Esophagus squamous epithelium (tissue), 5 donors: ENCODE measurements at places on chromosomes 12 and 14.

- DNase-seq: no peak
These were observed 72.9 kb upstream of the LTA4H start for GRCh38 chr12:96108321-96108720.

DNA sequence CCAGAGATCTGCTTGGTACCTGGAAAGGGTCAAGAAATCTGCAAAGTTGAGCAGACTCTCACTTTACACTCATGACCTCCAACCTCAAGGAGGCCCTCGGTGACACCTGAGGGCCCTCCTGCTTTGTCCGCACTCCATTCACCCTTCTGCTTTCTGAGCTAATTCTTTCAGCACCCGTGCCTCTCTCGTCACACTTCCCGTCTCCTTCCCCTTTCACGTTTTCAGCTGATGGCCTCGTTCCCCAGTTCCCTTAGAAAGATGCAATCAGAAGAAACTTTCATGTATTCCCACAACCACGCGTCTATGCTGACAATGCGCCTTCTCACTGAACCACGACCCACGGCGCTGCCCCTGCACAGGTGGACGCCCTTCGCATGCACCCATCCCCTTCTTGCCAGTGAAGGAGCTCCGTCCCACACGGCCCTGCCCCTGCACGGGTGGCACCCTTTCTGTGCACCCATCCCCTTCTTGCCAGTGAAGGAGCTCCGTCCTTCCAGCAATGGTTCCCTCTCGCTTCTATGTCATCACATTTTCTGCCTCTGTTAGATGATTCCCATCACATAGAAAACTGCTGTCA, 340.1 kb upstream of the FKBP4 start:
- DNase-seq: no peak

DNA sequence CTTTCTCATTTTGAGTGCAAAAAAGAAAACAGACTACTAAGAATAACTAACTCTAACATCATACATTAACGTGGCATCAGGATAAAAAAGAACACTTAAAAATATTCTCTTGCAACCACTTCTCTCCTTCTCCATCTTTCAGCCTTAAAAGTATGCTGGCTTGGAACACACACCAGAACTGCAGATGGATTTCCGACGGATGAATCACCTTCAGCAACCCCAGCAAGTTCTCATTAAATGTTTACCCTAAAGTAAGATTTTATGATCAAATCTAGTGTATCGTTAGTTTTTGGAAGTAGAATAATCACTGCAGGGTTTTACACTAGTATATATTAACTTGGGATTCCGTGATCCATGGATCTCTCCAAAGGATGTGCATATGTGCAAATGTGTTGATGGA, 1.2 kb downstream of the NEK9 start:
- no peak for DNase-seq

GRCh38 chr12:3431686-3432085, 59.3 kb upstream of the PRMT8 start:
- no peak for DNase-seq

GRCh38 chr12:1108276-1108675, 117.3 kb downstream of the ERC1 start:
- no peak for DNase-seq

- no peak for DNase-seq
These were observed 357.5 kb downstream of the FSCB start for GRCh38 chr14:44149597-44149996.

GRCh38 chr12:32476446-32476845, 77.1 kb downstream of the FGD4 start:
- DNase-seq: no peak

DNA sequence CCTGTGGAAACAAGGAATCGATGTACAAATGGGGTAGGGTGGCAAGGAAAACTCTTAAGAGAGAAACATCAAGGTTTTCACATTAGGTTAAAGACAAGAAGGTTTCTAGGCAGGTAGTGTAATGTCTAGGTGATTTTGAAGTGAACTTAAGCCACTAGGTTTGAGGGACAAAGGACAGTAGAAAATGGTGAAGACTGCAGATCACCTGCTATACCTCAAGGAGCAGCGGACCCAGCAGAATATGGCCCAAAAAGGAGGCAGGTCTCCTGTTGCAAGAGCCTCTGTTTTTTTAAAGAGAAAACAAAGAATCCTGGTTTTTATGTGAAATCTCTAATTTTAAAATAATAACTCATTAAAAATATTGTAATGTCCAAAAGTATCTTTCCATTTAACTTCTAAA, 178.1 kb downstream of the ACSS3 start:
- DNase-seq: no peak

DNA sequence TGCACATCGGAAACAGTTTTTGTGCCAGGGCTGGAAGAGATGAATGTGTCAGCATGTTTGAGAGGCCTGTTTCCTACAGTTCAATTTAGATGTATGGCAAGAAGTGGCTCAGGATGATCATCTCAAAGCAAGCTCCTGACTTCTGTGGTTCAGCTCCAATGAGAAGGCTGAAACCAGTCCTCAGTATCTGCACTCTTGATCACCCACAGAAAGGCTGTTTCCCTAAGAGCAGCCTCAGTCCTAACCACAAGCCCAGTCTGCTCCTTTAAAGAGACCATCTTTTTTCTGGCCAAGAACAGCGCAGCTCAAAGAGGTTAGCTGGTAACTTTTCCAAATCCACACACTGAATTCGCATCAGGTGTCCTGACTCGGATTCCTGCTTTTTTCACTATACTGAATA, 19.2 kb downstream of the CSRP2 start:
- no peak for DNase-seq

DNA sequence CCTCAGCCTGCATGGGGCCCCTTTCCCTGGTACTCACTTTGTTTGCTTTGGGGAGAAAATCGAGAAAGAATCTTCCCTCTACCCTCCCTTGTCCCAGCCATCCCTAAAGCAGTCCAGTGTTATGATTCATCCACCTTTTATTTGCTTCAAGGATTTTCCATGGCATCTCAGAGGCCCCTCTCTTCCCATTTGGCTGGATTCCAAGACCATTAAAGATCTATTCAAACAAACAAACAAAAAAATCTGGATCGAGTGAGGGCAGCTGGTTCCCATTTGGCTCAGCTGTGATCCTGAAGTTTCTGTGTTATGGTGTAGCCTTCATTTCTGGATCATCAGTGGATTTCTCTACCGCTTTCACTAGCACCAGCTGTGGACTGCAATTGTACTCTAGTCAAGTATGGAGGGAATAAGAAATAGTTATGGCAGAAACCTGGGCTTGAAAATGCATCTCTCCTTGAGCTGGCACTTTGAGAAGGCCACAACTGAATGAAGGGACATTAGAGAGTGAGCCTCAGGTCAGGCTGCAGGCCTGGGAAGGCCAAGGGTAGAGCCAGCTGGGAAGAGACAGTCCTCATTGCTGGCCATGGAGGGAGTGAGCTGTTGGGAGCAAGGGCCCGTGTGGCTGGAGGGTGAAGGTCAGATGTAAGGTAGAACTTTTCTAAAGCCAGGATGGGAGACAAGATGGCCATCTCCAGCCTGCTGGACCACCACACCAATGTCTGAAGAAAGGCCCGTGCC, 13.7 kb downstream of the KRT71 start:
- no peak for DNase-seq

GRCh38 chr12:32398816-32399369, 465 bp upstream of the FGD4 start:
- DNase-seq: no peak

GRCh38 chr12:64122154-64122553, 99.9 kb downstream of the KICS2 start:
- DNase-seq: no peak

DNA sequence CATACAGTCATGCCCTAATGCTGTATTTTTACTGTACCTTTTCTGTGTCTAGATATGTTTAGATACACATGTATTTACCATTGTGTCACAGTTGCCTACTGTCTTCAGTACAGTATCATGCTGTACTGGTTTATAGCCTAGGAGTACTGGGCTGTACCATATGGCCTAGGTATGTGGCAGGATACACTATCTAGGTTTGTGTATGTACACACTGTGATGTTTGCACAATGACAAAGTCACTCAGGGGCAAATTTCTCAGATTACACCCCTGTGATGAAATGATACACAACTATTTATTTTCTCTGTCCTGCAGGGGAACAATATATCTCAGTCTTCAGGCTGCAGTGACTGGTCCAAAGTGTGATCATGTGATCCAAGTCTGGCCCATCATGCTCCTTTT, 1076.1 kb downstream of the VRK1 start:
- DNase-seq: no peak

DNA sequence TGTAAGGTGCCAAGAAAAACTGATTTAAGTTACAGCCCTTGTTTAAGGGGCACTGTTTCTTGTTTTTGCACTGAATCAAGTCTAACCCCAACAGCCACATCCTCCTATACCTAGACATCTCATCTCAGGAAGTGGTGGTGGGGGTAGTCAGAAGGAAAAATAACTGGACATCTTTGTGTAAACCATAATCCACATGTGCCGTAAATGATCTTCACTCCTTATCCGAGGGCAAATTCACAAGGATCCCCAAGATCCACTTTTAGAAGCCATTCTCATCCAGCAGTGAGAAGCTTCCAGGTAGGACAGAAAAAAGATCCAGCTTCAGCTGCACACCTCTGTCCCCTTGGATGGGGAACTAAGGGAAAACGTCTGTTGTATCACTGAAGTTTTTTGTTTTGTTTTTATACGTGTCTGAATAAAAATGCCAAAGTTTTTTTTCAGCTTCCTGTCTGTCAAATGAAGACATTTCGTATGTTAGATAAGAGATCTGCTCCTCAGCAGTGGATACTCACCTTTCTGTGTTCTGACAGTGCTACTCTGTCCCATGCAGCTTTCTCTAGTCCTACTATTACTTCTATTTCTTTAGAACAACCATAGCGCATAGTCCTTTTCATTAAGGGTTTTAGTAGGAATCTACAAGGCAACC, 1.2 kb upstream of the PA2G4 start:
- no peak for DNase-seq

DNA sequence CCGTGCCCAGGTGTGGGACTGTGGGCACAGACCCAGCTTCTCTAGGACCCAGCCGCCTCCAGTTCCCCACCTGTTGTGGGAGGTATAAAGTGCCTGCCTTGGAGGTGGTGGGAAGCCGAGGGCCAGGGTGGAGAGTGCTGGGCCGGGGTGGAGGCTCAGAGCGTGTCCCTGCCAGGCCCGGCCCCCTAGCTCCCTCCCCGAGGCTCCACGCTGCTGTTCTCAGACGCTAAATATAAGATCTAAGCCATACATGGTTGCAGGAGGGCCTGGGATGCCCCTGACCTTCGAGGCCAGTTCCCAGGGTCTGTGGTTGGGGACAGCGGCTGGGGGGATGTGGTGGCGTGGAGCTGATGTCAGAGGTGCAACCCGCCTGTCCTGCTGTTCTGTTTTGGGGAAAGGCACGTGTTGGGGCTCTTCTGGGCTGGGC, 10.8 kb downstream of the INF2 start:
- DNase-seq: no peak

GRCh38 chr12:119363037-119363436, 28.5 kb downstream of the CCDC60 start:
- no peak for DNase-seq

DNA sequence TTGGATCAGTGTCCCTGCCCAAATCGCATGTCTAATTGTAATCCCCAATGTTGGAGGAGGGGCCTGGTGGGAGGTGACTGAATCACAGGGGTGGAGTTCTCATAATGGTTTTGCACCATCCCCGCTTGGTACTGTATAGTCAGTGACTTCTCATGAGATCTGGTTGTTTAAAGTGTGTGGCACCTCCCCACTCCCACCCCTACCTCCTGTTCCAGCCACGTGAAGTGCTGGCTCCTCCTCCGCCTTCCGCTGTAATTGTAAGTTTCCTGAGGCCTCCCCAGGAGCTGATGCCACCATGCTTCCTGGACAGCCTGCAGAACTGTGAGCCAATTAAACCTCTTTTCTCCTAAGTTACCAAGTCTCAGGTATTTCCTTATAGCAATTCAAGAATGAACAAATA, 67.2 kb downstream of the FERMT2 start:
- no peak for DNase-seq
